ENCODE measurements at places on chromosomes 1 and 21. TPM values are rescaled to one million over a fixed set of nuclear protein-coding genes. Genes with fewer than 3 reads are reported as not detected.

CELA3A gene
- 3.1 TPM for total RNA-seq

GRCh38 chr1:54377040-54377691 is 29.0 kb downstream of the SSBP3 start:
- no peaks in the 10 kb centered on the region for H3K36me3 ChIP-seq
- peak overlapping the region; percentile 85 for H3K27ac ChIP-seq
- no peak for DNase-seq
- no peak overlapping the region for H3K4me3 ChIP-seq
- peaks cover 69% of the 10 kb centered on the region for H3K4me1 ChIP-seq
- H3K27me3 ChIP-seq: no peaks in the 10 kb centered on the region

AVPR1B gene
- not detected for total RNA-seq

GRCh38 chr1:101588677-101589076 is 351.9 kb downstream of the S1PR1 start:
- DNase-seq: no peak
- no peak overlapping the region for H3K27ac ChIP-seq
- H3K36me3 ChIP-seq: no peaks in the 10 kb centered on the region
- H3K4me1 ChIP-seq: no peaks in the 10 kb centered on the region
- no peak overlapping the region for H3K4me3 ChIP-seq

GRCh38 chr1:201145132-201145531 is 9.1 kb downstream of the TMEM9 start:
- no peak overlapping the region for H3K27ac ChIP-seq
- no peak for DNase-seq
- no peaks in the 10 kb centered on the region for H3K4me1 ChIP-seq
- H3K4me3 ChIP-seq: no peak overlapping the region
- peaks cover 5% of the 10 kb centered on the region for H3K36me3 ChIP-seq

LRRC39 gene
- total RNA-seq: 63.1 TPM

- no peak for DNase-seq
- H3K27ac ChIP-seq: no peak overlapping the region
- no peaks in the 10 kb centered on the region for H3K36me3 ChIP-seq
- H3K27me3 ChIP-seq: peaks cover 54% of the 10 kb centered on the region
- H3K4me3 ChIP-seq: no peak overlapping the region
Measured at GRCh38 chr1:6445062-6445763, 20.6 kb downstream of the ESPN start.

- peaks cover 14% of the 10 kb centered on the region for H3K4me1 ChIP-seq
- H3K27me3 ChIP-seq: no peaks in the 10 kb centered on the region
- H3K4me3 ChIP-seq: no peak overlapping the region
- H3K36me3 ChIP-seq: no peaks in the 10 kb centered on the region
Measured at GRCh38 chr1:23389837-23390321, 20.2 kb upstream of the ZNF436 start.

GRCh38 chr1:174491606-174492005 is 43.8 kb downstream of the GPR52 start:
- no peaks in the 10 kb centered on the region for H3K27me3 ChIP-seq
- H3K27ac ChIP-seq: no peak overlapping the region
- no peak for DNase-seq
- no peak overlapping the region for H3K4me3 ChIP-seq
- H3K4me1 ChIP-seq: no peaks in the 10 kb centered on the region
- H3K36me3 ChIP-seq: no peaks in the 10 kb centered on the region

DNA sequence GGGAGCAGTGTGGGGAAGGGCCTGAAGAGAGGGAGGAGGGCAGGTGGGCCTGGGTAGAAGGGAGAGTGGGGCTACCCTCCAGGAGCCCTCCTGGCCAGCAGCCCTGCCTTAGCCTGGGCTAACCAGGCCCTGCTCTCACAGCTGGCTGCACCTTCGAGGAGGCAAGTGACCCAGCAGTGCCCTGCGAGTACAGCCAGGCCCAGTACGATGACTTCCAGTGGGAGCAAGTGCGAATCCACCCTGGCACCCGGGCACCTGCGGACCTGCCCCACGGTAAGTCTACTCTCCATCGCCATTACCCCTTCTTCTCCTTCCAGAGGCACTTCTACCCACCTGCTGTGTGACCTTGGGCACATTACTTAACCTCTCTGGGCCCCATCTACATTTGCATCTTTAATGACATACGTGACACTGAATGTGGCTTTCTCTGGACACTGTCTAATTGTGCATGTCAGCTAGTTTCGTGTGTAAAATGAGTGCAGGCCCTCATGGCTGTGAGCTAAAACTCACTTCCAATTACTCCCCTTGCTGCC is 18.9 kb downstream of the PTPRU start:
- no peaks in the 10 kb centered on the region for H3K27me3 ChIP-seq
- no peaks in the 10 kb centered on the region for H3K36me3 ChIP-seq
- H3K4me3 ChIP-seq: no peak overlapping the region
- peaks cover 14% of the 10 kb centered on the region for H3K4me1 ChIP-seq

DNA sequence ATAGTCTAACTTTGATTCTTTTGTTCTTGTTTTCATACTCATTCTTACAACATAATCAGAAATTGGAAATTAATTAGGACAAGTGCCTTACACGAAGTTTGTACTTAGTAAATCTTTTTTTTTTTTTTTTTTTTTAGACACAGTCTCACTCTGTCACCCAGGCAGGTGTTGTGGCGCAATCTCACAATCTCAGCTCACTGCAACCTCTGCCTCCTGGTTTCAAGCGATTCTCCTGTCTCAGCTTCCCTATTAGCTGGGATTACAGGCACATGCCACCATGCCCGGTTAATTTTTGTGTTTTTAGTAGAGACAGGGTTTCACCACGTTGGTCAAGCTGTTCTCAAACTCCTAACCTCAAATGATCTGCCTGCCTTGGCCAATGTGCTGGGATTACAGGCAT is 12.4 kb downstream of the CHAF1B start:
- DNase-seq: no peak
- H3K36me3 ChIP-seq: no peaks in the 10 kb centered on the region
- H3K27ac ChIP-seq: no peak overlapping the region
- no peak overlapping the region for H3K4me3 ChIP-seq
- no peaks in the 10 kb centered on the region for H3K27me3 ChIP-seq
- H3K4me1 ChIP-seq: no peaks in the 10 kb centered on the region

GRCh38 chr1:212702672-212703071 is 3.0 kb upstream of the BATF3 start:
- H3K4me1 ChIP-seq: peaks cover 31% of the 10 kb centered on the region
- no peak overlapping the region for H3K4me3 ChIP-seq
- H3K27ac ChIP-seq: no peak overlapping the region

GRCh38 chr1:28601696-28602095 is 9.6 kb downstream of the RAB42 start:
- no peak overlapping the region for H3K4me3 ChIP-seq
- no peaks in the 10 kb centered on the region for H3K4me1 ChIP-seq
- no peaks in the 10 kb centered on the region for H3K27me3 ChIP-seq
- DNase-seq: no peak
- no peak overlapping the region for H3K27ac ChIP-seq

GRCh38 chr21:25999921-26000582 is 170.5 kb downstream of the APP start:
- no peak overlapping the region for H3K4me3 ChIP-seq
- no peaks in the 10 kb centered on the region for H3K27me3 ChIP-seq
- H3K27ac ChIP-seq: no peak overlapping the region
- no peak for DNase-seq
- peaks cover 23% of the 10 kb centered on the region for H3K36me3 ChIP-seq

- no peak overlapping the region for H3K27ac ChIP-seq
- no peak overlapping the region for H3K4me3 ChIP-seq
- H3K36me3 ChIP-seq: no peaks in the 10 kb centered on the region
- no peaks in the 10 kb centered on the region for H3K27me3 ChIP-seq
- H3K4me1 ChIP-seq: no peaks in the 10 kb centered on the region
Measured at GRCh38 chr1:162876751-162877150, 15.8 kb upstream of the CCDC190 start.

CCDC24 gene
- 3.4 TPM for total RNA-seq

GRCh38 chr1:170157820-170158219 is 12.1 kb downstream of the NTMT2 start:
- H3K36me3 ChIP-seq: no peaks in the 10 kb centered on the region
- no peaks in the 10 kb centered on the region for H3K4me1 ChIP-seq

DNA sequence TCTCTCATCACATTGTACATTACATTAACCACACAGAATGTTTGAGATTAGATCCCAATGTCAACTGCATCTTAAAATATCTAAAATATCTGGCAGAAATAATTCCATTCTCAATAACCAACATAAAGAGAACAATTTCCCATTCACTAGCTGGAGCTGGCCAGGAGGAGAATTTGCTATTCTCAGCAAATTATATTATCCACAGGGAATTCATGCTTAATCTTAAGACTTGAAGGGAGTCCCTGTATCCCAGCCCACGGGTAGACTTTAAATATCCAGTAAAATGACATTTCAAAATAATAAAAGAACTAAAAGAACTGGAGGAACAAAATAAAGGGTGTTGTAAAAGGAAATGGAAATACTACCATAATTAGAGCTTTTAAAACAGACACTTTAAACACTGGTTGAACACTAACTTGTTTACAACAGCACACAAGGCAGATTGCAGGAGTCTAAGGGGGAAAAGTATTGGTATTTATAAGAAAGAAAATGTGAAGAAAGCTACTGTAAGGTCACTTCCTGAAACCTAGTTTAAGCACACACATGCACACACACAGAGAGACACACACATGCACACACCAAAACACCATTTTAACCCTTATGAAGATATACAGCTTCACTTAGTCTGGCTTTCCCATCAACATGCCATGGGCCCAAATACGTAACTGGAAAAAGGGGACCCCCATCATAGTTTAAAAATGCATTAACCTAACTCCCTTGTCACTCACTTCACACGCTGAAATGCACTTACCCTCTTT is 107.0 kb downstream of the PTPN14 start:
- H3K27me3 ChIP-seq: no peaks in the 10 kb centered on the region
- no peak for DNase-seq
- no peak overlapping the region for H3K27ac ChIP-seq
- no peaks in the 10 kb centered on the region for H3K36me3 ChIP-seq
- H3K4me3 ChIP-seq: no peak overlapping the region

- H3K4me1 ChIP-seq: no peaks in the 10 kb centered on the region
- DNase-seq: no peak
- H3K27ac ChIP-seq: no peak overlapping the region
- no peak overlapping the region for H3K4me3 ChIP-seq
- H3K36me3 ChIP-seq: no peaks in the 10 kb centered on the region
Measured at GRCh38 chr1:17287130-17287776, 20.7 kb upstream of the PADI4 start.

DNA sequence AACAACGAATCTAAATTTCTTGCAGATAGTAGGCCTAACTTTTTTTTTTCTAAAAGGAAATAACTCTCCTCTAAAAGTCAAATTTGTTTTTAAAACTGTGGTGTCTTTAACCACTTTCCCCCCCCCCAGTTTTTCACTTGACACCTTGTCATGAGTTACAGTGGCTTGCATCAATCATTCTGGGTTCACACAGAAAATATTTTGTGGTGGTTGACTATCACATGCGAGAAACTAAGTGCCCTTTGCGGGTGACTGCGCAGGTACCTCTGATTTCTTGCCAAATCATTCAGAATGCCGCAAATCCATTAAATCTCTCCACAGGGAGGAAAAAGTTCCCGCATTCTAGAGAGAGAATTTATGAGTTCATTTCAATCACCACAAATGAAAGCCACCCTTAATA is 23.8 kb upstream of the SAMSN1 start:
- DNase-seq: no peak
- H3K36me3 ChIP-seq: no peaks in the 10 kb centered on the region
- peak overlapping the region; percentile 25 for H3K27ac ChIP-seq
- H3K4me3 ChIP-seq: no peak overlapping the region
- H3K27me3 ChIP-seq: no peaks in the 10 kb centered on the region

DNA sequence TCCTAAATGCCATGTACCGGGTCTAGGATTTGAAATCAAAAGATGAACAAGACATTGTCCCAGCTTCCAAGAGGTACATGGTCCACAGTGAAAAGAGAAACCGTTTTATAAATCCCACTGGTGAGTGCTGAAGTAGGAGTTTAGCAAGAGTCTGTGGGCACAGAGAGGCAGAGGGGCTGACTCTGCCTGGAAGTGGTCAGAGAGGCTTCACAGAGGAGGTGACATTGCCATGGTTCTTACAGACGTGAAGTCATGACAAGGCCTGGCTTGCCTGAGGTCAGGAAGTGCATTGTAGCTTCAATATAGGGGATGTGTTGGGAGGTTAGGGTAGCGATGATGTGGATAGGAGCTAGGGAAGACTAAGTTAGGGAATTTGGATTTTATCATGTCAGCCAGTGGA is 28.4 kb downstream of the MAPKAPK2 start:
- H3K27me3 ChIP-seq: no peaks in the 10 kb centered on the region
- no peak for DNase-seq
- H3K36me3 ChIP-seq: no peaks in the 10 kb centered on the region

IL12RB2 gene
- 0.85 TPM for total RNA-seq

DNA sequence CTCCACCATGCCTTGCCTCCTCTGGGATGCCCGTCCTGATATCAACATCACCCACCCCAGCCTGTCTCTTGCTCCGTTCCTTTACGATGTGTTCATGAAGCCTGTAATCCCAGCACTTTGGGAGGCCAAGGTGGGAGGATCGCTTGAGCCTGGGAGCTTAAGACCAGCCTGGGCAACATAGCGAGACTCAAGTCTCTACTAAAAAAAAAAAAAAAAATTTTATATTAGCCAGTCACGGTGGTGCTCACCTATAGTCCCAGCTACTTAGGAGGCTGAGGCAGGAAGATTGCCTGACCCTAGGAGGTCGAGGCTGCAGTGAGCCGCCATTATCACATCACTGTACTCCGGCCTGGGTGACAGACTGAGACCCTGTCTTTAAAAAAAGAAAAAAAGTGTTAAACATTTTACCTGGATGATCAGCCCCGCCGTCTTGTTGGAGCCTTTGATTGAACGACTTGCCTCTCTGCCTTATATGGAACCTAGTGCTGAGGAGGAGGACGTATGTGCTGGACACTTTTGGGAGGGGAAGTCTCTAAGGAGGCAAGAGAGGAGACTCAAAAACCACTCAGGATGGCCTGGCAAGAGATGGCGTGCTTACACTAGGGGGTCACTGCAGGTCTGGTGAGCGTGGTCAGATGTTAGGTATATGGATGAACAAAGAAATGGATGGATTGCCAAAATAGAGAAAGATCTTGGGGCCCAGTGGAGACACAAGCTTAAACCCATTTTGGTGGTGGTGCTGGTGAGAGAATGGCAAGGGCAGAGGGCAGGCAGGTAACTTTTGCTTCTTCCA is 80.5 kb upstream of the IFFO2 start:
- no peak for DNase-seq
- no peaks in the 10 kb centered on the region for H3K36me3 ChIP-seq
- no peaks in the 10 kb centered on the region for H3K4me1 ChIP-seq
- H3K27me3 ChIP-seq: peaks cover 4% of the 10 kb centered on the region
- H3K27ac ChIP-seq: no peak overlapping the region

Measured in heart left ventricle (tissue), 16 donors.